ENCODE measurements at places on chromosomes 1 and 21.

- no peaks in the 10 kb centered on the region for H3K27me3 ChIP-seq
- no peaks in the 10 kb centered on the region for H3K4me1 ChIP-seq
- no peak overlapping the region for H3K4me3 ChIP-seq
- no peaks in the 10 kb centered on the region for H3K36me3 ChIP-seq
These were observed 204.7 kb downstream of the NFIA start for GRCh38 chr1:61287014-61287413.

GRCh38 chr1:7586031-7586941 is 184.8 kb upstream of the VAMP3 start:
- DNase-seq, result no peak
- H3K4me3 ChIP-seq, result no peak overlapping the region
- H3K27me3 ChIP-seq, result peaks cover 10% of the 10 kb centered on the region
- H3K4me1 ChIP-seq, result no peaks in the 10 kb centered on the region
- H3K27ac ChIP-seq, result no peak overlapping the region

DNA sequence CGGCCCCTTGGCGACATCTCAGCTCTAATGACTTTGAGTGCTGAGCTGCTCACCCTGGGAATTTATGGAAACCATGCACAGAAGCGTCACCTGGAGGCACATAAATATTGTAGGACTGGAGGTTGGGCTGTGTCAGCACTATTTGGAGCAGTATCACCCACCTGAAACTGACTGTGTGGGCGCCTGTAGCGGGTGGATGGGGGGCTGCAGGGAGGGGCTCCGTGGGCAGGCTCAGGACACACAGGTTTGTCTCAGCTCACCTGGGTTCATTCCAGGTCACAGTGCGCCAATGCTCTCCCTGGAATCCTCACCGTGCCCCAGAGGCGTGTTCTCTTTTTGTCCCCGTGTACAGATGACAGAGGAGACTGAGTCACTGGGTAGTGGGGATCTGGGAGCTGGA is 74.8 kb upstream of the ACTL8 start:
- H3K4me3 ChIP-seq, result no peak overlapping the region
- H3K27me3 ChIP-seq, result peaks cover 15% of the 10 kb centered on the region
- DNase-seq, result no peak
- no peaks in the 10 kb centered on the region for H3K36me3 ChIP-seq

GRCh38 chr1:58515794-58516401 is 30.6 kb downstream of the OMA1 start:
- H3K27ac ChIP-seq, result peak overlapping the region; percentile 7
- H3K4me1 ChIP-seq, result peaks cover 4% of the 10 kb centered on the region
- no peaks in the 10 kb centered on the region for H3K27me3 ChIP-seq
- H3K4me3 ChIP-seq, result no peak overlapping the region
- peaks cover 21% of the 10 kb centered on the region for H3K36me3 ChIP-seq
- no peak for DNase-seq

GRCh38 chr1:91032349-91032748 is 10.5 kb upstream of the ZNF644 start:
- no peak overlapping the region for H3K4me3 ChIP-seq
- H3K27ac ChIP-seq, result no peak overlapping the region
- no peak for DNase-seq
- peaks cover 8% of the 10 kb centered on the region for H3K27me3 ChIP-seq

DNA sequence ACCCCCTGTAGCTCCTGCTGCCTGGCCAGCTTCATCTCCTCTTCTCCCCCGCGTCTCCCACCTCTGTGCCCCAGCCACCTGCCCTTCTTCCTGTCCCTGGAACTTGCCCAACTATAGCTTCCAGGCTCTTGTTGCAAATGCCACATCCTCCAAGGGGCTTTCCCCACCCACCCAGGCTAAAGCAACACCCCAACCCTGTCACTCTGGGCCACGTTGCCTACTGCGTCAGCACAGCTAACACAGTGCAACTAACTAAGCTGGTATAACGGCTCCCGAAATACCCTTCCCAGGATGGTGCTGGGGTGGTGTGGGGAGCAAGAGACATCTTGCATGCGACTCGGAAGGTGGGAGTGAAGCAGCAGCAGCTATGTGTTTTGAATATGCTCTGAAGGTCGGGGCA is 19.7 kb downstream of the CAMK2N1 start:
- H3K4me1 ChIP-seq, result no peaks in the 10 kb centered on the region
- H3K27me3 ChIP-seq, result peaks cover 32% of the 10 kb centered on the region
- no peak overlapping the region for H3K27ac ChIP-seq
- DNase-seq, result no peak
- peak overlapping the region; percentile 14 for H3K4me3 ChIP-seq

GRCh38 chr1:233587958-233588799 is 25.7 kb upstream of the KCNK1 start:
- no peak overlapping the region for H3K27ac ChIP-seq
- H3K27me3 ChIP-seq, result peaks cover 4% of the 10 kb centered on the region
- H3K4me3 ChIP-seq, result no peak overlapping the region
- peaks cover 2% of the 10 kb centered on the region for H3K4me1 ChIP-seq

DNA sequence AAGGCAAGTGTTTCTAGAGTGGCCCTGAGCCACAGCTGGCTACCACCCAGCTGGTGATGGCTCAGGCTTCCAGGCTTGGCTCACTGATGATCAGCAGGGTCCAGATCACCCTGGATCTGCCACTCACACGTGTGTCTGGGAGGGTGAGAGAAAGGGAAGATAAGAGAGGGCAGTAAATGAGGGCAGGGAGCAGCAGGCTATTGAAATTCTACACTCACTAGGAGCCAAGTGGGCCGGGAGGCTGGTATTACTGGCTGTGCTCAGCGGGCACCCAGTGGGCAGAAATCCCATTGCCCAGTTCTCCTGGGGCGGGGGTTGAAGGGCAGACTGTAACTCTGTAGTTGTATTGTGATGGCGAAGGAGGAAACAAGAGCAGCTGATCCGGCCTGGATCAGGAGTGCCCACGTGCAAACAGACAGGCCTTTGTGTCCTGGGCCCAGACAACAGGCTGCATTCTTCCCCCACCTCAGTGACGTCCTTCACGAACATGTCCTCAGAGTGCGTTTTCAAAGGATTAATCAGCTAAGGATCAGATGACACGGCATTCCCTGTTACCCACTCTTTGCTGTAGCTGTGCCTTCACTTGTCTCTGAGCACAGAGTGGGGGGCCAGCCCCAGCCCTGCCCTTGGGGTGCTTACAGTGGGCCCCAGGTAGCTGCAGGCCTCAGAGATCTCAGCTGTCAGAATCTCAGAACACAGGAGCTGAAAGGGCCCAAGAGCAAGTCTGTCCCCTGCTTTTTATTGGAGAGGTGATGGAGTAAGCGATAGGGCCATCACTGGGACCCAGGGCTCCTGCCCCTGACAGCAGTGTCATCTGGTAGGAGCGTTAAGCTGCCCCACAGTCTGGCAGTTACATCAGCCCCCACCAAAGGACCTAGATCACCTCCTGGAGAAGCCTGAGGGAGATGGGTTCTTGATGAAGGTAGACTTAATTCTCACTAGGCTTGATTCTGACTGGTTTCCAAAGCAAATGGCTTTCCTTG is 60.5 kb downstream of the ATP1A1 start:
- no peak overlapping the region for H3K27ac ChIP-seq
- no peaks in the 10 kb centered on the region for H3K36me3 ChIP-seq
- no peak for DNase-seq
- no peaks in the 10 kb centered on the region for H3K4me1 ChIP-seq

DNA sequence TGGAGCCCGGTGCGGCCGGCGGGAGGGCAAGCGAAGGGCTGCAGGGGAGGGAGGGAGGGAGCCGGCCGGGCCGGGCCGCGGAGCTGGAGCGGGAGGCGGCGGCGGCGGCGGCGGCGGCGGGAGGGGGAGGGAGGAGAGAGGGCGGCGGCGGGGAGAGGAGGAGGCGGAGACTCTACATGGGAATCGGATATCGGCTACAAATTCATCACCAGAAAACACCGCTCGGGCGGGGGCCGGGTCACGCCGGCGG is at the start of gene AKT3:
TSS of gene AKT3 (minus strand) at position 42 of the 250 bp plus-strand sequence. CDS start 7,073 bp downstream, outside the sequence.
- H3K36me3 ChIP-seq, result peaks cover 5% of the 10 kb centered on the region
- no peaks in the 10 kb centered on the region for H3K27me3 ChIP-seq
- H3K4me1 ChIP-seq, result peaks cover 14% of the 10 kb centered on the region
- peak within 1 kb of the TSS; percentile 99 for H3K4me3 ChIP-seq

DNA sequence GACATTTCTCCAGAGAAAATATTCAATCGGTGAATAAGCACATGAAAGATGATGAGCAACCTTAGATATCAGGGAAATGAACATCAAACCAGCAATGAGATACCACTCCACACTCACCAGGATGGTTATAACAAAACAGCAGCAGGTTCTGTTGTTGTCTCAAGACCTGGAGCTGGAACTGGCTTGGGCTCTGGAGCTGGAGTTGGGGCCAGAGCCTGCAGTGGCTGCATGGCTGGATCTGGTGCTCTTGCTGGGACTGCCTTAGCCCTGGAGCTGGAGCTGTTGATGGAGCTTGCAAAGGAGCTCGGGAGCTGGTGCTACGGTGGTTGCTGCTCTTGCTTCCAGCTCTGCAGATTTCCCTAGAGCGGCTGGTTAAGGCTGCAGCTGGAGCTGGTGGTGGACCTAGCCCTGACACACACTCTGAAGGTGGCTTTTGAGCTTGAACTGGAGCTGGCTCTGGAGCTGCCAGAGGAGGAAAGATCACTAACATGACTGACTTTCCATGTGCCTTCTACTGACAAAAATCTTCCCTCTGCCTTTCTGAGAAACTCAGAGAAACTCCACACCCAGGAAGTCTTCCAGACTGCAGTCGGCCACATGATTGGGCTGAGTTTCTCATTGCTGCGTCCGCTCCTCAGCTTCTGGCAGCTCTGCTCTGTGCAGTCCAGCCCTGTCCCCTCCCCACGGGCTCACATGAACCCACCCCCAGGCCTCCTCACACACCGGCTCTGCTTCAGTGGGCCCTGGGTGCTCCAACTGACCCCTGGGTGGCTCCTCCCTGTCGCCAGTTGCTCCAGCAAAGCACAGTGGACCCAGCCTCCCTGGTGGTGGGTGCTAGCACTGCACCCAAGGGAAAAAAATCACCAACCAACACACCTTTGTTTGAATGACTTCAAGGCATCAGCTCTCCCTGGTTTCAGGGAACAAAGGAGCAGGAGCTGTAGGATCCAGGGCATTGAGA is 139.1 kb upstream of the FMN2 start:
- H3K36me3 ChIP-seq, result no peaks in the 10 kb centered on the region
- no peaks in the 10 kb centered on the region for H3K27me3 ChIP-seq
- no peak overlapping the region for H3K4me3 ChIP-seq
- H3K27ac ChIP-seq, result peak overlapping the region; percentile 21

- no peak overlapping the region for H3K27ac ChIP-seq
- no peak overlapping the region for H3K4me3 ChIP-seq
- no peaks in the 10 kb centered on the region for H3K27me3 ChIP-seq
- H3K4me1 ChIP-seq, result peaks cover 6% of the 10 kb centered on the region
These were observed 112.2 kb downstream of the NR5A2 start for GRCh38 chr1:200139661-200140250.

DNA sequence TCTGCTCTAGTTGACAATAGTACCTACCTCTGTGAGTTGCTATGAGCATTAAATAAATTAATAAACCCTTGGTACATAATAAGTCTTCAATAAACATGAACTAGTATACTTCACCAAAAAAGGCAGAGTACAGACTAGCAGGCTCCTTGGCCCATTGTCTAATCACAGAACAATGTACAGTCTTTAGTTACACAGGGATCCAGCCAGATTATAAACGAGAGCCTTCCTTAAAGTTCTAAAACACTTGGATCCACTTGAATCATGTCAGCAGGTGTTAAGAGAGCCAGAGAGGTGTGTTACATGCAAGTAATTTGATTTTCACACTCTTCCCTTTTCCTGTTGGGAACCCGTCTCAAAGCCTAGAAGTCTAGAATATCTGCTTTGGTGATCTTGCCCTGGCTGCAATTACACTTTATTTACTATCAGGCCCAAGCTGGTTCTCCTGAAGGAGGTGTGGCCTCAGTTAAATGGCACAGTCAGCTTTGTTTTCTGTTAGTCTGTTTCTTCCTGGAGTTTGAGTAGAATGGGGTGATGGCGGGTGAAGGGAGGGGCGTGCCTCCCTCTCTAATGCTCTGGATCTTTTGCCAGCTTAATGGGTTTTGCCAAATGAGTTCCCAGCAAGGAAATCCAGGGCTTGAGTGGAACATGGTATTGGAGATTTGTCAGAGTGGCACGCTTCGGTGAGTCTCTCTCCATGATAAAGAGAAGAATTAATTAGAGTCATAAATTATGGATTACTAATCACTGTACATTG is 570.9 kb upstream of the CAMK1G start:
- no peaks in the 10 kb centered on the region for H3K27me3 ChIP-seq
- DNase-seq, result no peak
- no peak overlapping the region for H3K27ac ChIP-seq
- no peak overlapping the region for H3K4me3 ChIP-seq
- no peaks in the 10 kb centered on the region for H3K4me1 ChIP-seq
- H3K36me3 ChIP-seq, result no peaks in the 10 kb centered on the region

DNA sequence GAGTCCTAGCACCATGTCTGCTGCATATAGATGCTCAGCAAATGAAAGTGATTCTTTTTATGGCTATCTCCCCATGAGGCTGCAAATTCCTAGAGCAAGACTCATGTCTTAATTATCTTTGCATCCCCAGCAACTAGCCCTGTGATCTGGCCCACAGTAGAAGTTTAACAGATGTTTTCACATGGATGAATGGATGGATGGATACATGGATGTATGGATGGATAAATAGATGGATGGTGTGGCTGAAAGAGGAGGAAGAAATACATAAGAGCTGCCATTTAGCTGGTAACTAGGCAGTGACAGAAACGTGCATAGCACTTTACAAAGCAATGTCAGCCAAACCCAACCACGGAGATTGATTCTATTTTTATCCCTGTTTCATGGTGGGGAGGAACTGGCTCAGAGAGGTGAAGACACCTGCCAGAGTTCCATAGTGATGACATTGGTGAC is 32.7 kb upstream of the ZBTB40 start:
- no peak overlapping the region for H3K4me3 ChIP-seq
- H3K36me3 ChIP-seq, result no peaks in the 10 kb centered on the region
- peaks cover 58% of the 10 kb centered on the region for H3K27me3 ChIP-seq
- no peak for DNase-seq

- no peak overlapping the region for H3K4me3 ChIP-seq
- no peaks in the 10 kb centered on the region for H3K27me3 ChIP-seq
- DNase-seq, result no peak
- peak overlapping the region; percentile 98 for H3K27ac ChIP-seq
These were observed 11.5 kb downstream of the SH3BGRL3 start for GRCh38 chr1:26291433-26291832.

DNA sequence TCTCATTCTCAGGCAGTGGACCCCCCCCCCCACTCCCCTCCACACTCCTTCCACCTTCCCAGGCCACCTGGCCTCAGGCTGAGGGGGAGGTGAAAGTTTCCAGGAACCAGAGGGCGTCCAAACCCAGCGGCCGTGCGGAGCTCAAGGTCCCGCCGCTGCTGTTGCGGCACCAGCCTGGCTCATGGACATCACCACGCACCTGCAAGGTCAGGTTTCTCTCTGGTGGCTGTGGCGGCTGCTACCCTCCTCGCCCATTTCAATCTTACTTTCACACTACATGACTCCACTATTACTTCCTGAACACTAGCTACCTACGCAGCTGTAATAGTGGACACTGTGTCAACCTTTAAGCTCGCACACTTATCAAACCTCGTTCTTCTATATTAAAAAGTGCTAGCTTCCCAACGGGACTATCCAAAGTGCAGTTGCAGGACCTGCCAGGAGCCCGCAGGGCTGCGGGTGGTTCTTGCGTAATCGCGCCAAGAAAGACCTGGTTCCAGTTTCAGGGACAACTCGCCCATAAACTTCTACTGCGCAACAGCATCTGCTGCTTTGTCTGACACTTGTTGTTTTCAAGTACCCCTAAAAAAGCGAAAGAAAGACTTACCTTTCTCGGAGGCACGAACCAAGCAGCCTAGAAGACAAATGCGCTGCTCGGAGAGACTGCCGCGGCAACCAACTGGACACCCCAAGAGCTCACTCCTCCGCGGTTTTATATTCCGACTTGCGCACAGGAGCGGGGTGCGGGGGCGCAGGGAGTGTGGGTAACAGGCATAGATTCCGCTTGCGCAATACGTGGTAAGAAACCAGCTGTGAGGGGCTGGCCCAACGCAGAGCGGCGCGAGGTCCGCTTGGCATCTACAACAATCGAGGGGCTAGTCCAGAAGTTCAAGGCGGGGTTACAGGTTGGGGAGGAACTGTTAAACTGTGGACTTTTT is at the start of gene DIRAS3:
TSS of gene DIRAS3 (minus strand) at position 687 of the 938 bp plus-strand sequence. CDS start 3,330 bp downstream, outside the sequence.
- H3K4me1 ChIP-seq, result peaks cover 6% of the 10 kb centered on the region
- H3K4me3 ChIP-seq, result peak within 1 kb of the TSS; percentile 55
- DNase-seq, result no peak
- no peak within 1 kb of the TSS for H3K27ac ChIP-seq
